NCI-H1417 treated with DMSO at 0.1 percent for 48 hours (cell line): ENCODE measurements at places on chromosomes 3 and 15.

- DNase-seq: no peak
Observed at GRCh38 chr3:187802928-187803259, 57.6 kb upstream of the BCL6 start.

DNA sequence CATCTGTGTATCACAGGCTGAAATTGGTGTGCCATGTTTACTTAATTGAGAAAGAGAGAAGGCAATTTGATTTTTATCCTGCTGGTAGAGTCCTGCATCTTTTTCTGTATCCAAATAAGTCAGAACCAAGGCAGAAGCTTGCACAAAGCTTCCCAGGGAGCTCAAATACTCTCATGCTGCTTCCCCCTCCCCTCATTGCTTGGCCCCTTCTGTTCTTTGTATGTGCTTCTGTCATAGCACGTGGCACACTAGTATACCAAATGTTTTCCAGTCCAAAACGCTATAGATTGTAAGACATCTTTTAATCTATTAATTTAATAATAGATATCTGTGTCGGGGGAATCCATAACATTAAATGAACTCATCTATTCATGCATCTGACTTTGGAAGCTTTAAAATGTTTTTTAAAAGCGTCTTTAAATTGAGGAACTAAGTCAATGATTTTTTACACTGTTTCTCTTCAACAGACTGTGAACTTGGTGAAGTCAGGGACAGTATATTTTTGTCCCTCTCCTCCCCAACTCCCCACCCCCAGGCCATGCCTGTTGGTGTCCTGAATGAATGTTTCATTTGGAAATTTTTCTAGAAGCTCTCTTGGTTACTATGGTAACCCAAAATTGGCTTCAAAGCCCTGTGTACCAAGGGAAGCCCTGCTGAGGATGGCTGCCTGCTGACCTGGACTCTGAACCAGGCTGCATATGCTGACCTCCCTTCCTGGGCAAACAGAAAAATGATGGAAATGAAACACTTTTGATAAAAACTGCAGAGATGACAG, 26.2 kb upstream of the SLC35G2 start:
- no peak for DNase-seq

DNA sequence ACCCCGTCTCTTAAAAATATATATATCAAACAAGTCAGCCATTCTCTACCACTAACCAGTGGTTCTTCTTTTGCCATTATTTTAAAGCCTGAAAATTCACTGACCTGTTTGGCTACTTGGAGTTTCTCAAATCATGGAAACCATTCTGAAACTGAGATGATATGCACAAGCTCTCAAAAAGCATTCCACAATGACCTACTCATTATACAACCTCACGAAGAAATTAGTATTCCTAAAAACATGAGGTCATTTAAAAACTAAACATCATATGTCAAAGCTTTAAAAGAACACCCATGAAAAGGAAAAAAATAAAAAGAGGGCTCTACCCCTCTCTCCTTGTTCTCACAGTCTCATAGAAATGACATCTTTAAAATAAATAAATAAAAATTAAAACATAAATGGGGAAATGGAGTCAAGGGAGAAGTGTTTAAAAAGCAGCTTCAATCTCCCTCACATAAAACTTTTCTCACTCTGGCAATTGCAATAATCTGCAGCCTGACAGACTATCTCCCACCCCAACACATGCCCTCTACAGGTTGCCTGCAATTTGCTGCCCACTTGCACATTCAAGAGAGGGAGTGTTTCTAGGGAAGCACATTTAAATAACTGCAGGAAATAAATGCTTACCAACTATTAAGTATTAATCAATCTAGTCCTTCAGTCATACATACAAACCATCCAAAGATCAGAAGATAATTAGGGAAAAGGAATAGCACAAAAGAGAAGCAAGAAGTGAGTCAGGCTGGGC, 73.3 kb downstream of the TRANK1 start:
- DNase-seq: no peak

DNA sequence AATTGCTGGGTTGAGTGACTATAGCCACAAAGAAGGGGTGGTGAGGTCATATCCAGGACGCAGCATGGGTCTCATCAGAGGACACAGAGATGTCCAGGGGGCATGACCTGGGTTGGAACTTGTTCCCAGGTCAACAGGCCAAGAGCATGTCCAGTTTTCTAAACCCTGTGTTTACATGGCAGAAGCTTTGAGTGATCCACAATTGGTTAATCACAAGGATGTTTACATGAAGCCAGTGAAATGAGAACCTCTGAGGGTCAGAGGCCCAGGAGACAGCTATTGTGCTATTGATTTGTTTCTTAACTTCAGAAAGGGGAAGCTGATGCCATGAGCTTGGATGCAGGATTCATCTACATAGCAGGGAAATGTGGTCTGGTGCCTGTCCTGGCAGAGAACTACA, 42.2 kb upstream of the TOPBP1 start:
- no peak for DNase-seq

DNA sequence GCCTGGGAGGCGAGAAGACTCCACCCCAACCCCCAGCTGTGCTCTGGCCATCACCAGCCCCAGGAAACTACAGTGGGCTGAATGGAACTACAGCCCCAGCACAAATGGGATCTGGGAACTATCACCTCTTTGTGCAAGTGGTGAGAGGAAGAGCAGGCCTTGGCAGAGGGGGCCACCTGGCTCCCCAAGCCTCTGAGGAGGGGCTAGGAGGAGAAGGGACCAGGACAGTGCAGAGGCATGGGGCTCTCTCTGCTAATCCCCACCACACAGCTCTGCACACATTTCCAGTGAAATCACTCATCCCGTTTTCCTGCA, 31.6 kb downstream of the KY start:
- DNase-seq: no peak

DNA sequence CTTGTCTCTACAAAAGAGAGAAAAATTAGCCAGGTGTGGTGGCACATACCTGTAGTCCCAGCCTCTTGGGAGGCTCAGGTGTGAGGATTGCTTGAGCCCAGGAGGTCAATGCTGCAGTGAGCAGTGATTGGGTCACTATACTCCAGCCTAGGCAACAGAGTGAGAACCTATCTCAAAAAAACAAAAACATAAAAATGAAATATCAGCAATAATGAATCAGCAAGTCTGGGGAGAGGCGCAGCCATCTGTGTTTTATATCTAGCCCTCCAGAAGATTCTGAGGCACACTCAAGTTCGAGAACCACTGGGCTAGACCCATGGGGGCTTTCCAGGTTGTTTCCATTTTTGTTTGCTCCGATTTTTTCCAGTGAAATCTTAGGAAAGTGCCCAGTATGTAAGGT, 88.1 kb upstream of the BCL6 start:
- DNase-seq: no peak

- DNase-seq: no peak
Observed at GRCh38 chr3:188001093-188001492, 152.9 kb upstream of the LPP start.

GRCh38 chr3:6250167-6250566, 610.7 kb upstream of the GRM7 start:
- no peak for DNase-seq

DNA sequence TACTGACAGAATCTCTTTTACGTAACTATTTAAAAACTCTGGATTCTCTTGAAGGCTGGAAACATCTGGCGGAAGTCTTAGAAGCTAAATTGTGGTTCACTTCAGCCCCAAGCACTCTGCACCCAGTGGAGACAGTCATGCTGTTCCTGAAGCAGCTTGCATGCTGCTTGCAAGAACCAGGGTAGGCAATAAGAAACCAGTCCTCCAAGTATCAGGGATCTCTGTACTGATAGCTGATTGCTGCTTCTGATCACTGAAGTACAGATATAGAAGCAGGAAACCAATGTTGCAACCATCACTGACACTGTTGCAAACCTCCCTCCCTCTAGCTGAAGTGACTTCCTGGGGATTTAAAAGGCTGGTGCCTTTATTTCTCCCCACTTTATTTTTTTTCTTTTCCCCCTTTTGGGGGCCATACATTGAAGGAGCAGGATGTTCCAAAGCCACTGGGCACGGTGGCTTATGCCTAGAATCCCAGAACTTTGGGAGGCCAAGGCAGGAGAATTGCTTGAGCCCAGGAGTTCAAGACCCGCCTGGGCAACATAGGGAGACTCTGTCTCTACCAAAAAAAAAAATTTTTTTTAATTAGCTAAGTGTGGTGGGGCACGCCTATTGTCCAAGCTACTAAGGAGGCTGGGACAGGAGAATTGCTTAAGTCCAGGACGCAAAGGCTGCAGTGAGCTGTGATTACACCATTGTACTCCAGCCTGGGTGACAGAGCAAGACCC, 15.3 kb downstream of the SPCS1 start:
- no peak for DNase-seq

DNA sequence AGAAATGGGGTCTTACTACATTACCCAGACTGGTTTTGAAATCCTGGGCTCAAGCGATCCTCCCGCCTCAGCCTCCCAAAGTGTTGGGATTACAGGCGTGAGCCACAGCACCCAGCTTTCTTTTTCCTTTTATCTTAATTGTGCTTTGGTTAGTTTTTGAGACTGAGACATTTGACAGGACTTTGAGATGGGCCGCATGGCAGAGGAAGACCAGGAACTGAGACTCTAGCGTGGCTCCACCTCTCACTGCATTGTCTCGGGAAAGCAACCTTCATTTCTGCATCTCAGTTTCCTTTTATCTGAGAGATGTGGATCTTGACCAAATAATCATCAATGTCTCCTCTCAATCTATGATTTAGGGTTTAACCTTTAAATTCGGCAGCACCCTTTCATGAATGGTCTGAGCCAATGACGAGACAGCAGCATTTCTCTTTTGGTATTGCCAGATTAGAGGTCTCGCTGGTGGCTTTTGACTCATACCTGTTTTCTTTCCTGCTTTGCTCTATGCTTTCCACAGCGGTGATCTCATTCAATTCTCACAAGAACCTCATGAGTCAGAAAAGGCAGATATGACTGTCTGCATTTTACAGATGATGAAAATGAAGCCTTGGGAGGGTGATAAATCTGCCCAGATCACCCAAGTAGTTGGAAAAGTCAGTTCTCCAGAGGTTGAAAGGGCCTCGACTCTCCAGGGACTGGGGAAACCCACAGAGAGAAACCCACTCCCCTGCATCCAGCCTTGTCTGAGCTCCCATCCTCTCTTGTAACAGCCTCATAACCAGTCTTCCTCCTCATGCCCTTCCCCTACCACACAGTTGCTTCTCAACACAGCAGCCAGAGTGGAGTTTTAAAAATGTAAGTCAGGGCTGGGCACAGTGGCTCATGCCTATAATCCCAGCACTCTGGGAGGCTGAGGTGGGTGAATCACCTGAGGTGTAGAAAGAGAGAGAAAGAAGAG, 84.8 kb upstream of the FOXB1 start:
- DNase-seq: no peak

GRCh38 chr15:59896663-59897074, 107.4 kb upstream of the FOXB1 start:
- DNase-seq: no peak

- no peak for DNase-seq
Observed at GRCh38 chr3:72101494-72101893, 316.5 kb upstream of the PROK2 start.

GRCh38 chr15:79352206-79352605, 41.3 kb downstream of the TMED3 start:
- DNase-seq: no peak

DNA sequence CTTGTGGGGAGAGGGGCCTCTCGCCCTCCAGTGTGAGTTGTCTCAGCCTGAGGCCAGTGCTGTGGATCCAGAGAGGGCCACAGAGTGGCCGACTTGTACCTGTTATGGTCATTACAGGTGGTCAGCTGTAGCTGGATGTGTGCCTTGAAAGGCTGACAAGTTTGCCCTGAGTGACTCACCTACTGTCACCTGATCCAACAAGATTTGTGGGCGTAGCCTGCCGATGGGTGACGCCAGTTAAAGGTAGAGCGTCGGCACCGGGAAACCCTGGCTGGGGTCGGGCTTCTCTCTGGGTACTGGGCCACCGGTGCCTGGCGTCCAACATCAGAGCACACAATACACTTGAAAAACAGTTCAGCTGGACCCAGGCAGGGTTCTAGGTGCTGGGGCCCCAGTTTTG, 2.8 kb upstream of the ISG20 start:
- DNase-seq: no peak
